ENCODE measurements at places on chromosomes 13 and 19.

DNA sequence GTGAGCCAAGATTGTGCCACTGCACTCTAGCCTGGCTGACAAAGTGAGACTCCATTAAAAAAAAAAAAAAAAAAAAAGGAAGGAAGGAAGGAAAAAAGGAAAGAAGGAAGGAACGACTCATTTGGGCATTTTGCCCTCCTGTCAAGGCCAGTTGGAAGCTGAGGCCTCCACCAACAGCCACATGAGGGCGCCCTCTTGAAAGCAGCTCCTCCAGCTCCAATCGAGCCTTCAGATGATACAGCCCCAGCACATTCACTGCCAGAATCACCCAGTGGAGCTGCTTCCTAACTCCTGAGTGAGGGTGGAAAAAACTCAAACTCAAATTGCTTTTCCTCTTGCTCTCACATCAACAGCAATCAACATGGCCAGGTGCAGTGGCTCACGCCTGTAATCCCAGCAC is 40.9 kb downstream of the GNG7 start:
- no peak for DNase-seq

GRCh38 chr13:43804461-43805070 is 17.8 kb upstream of the ENOX1 start:
- DNase-seq = no peak

- DNase-seq = no peak
Measured at GRCh38 chr13:79987323-79987722, 353.6 kb downstream of the SPRY2 start.

DNA sequence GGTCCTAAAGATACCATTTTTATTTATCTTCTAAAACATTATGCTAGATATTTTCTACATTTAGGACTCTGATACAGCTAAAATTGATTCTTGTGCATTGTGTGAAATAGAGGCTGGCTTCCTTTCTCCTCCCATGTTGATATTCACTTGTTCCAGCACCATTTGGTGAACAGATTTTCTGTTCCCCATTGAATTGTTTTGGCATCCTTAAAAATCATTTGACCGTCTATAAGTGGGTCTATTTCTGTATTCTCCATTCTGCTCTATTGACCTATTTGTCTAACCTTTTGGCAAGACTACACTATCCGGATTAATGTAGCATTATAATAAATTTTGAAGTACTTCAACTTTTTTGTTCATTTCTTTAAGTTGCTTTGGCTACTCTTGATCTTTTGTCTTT is 2689.2 kb downstream of the PCDH9 start:
- DNase-seq = no peak

DNA sequence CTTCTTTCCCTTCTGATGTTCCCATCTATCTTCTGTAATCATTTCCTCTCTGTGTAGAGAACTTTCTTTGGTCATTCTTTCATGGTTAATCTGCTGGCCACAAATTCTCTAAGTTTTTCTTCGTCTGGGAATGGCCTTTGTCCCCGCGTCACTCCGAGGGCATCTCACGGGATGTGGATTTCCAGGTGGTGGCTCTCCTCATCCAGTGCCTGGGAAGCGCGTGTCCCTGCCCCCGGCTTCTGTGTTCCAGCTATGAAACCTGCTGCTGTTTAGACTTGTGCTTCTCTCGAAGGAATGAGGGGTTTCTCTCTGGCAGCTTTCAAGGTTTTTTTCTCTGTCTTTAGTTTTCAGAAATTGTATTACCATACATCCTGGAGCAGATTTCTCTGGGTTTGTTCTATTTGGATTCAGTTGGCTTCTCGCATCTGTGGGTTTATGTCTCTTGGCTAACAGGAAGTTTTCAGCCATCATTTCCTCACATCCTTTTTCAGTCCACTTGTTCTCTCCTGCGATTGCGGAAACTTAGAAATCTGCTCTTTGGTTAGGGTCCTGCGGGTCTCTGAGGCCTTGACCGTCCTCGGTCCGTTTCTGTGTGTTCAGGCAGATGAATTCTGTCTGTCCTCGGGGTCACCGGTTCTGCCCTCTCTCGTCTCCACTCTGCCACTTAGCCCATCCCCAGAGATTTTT is 36.9 kb upstream of the DCUN1D2 start:
- DNase-seq = no peak
